ENCODE measurements at places on chromosomes 13 and 19.

DNA sequence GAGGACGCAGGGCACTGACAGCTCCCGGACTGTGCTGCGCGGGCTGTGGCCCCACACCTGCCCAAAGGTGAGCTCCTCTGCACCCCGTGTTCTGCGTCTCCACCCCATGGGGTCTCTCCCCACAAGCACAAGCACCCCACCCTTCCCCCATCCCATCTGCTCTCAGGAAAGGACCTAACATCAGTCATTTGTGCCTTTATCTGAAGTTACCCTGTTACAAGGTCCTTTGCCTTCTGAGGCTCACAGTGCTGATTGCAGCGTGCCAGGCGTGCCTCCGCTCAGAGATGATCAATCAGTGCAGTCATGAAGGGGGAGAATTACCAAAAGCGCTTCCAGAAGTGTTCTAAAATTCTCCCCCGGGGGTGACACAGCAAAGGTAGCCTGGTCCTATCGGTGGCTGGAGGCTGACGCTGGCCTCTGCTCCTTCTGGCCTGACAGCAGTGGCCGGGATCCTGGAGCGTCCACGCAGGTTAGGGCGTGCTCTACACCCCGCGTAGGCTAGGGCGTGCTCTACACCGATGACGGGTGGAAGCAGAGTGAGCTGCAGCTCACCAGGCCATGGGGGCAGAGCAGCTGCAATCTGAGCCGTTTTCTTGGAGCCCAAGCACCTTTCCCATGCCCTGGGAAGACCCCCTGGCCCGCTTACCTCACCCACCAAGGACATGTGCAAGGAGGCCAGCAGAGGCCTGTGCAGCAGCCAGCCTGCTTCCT, 84.7 kb upstream of the TM9SF2 start:
- no peak for DNase-seq

- DNase-seq: no peak
These were observed 84.0 kb downstream of the MZT1 start for GRCh38 chr13:72643311-72643989.

DNA sequence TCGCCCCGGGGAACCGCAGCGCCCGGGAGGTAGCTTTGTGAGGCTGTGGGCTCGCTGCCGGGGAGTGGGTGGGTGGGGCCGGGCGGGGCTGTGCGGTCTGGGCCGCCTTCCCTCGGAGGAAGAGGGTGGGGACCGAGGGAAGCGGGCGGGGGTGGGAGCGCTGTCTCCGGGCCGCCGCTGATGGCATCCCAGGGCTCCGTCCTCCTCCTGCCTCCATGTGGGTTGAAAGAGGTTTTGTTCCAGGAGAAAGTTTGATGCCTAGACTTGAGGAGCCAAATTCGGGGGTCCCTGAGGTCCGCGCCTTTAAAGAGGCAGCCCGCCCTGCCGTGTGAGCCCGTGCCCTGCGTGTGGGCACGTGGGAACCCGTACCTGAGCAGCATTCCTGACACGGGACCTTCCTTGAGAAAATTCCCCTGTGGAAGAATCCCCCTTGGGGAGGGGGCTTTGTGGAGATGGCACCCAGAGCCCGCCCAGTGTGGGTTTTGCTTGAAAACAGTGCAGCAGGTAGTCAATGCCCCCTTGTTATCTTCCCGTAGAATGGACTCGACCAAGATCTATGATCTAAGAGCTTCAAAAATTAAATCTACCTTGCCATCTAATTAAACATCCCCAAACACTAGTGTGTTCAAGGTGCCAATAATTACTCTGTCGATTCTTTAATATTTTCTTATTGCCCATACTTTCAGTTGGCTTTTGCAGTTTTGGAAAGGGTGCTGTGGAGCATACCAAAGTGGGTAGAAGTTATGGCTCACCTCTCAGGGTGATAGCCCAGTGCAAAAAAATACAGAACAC, 107.8 kb downstream of the RXFP2 start:
- no peak for DNase-seq

GRCh38 chr13:77329911-77330584, 3.2 kb upstream of the MYCBP2 start:
- DNase-seq: no peak

DNA sequence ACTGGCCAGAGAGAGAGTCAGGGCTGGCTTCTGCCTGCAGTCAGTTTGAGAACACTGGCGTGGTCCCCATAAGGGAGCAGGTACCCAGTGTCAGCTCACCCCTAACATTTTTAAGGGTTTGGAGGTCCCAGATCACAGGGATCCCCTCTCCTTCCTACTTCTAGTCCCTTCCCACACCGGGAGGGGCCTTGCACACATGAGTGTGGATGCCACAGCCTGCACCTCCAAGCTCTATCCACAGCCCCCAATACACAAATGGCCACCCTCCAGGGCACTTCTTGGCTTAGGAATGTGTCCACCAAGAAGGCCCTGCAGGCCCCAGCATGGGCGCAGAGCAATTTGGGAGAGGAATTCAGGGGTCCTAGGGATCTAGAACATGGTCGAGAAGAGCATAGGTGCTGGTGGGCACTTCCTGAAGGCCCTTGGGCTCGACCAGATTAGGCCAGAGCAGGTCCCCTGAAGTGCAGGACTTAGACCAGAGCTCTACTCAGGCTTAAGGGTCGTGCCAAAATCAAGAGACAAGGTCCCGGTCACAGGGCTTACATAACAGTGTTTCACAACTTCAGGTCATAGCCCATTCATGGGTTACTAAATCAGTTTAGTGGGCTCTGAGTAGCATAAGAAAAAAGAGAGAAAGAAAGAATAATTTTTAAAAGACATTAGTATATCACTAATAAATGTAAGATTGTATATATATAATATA, 16.0 kb downstream of the FXYD5 start:
- DNase-seq: no peak

DNA sequence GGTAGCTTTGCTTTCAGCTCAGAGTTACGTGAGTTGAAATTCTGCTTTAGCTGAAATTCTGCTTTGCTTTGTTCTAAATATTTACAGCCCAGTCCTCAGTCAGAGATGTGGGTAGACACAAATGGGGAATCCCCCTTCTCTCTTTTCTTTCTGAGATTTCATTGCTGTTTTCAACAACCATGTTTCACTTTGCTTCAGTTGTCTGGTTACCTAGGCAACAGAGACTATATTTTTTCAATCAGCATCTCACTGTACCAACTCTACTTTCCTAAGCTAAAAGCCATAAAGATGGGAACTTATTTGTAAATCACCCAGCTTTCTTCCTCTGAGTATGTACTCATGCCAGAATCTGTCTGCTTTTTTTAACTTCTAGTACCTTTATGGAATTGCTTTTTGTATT, 509.0 kb downstream of the OLFM4 start:
- no peak for DNase-seq

DNA sequence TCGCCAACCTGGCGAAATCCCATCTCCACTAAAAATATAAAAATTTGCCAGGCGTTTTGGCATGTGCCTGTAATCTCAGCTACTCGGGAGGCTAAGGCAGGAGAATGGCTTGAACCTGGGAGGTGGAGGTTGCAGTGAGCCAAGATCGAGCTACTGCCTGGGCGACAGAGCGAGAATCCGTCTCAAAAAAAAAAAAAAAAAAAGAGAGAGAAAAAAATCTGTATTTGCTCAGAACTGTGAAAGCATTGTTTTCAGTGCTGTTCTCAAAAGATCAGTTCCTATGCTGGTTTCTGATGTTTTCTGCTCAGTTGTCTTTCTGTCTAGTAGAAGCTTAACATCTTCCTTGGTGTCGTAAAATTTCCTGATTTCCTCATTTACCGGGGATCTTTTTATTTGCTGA, 2.5 kb downstream of the SF3A2 start:
- DNase-seq: no peak

DNA sequence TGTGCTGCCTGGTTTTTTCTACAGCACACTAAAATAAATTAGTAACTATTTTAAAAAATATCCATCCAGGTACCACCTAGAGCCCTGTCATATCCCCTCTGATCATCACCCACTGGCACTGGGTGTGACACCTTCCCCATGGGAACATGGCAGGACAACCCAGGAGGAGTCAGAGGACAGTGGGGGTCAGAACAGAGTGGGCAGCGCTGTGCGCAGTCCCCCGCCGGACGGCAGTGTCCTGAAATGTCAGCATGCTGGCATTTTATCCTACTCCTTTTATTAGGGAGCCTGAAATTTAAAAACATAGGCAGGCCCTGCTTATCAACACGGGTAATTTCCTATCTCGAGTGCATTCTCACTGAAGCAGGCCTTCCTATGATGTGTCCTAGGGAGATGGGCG, 42.1 kb upstream of the GAS6 start:
- DNase-seq: no peak

DNA sequence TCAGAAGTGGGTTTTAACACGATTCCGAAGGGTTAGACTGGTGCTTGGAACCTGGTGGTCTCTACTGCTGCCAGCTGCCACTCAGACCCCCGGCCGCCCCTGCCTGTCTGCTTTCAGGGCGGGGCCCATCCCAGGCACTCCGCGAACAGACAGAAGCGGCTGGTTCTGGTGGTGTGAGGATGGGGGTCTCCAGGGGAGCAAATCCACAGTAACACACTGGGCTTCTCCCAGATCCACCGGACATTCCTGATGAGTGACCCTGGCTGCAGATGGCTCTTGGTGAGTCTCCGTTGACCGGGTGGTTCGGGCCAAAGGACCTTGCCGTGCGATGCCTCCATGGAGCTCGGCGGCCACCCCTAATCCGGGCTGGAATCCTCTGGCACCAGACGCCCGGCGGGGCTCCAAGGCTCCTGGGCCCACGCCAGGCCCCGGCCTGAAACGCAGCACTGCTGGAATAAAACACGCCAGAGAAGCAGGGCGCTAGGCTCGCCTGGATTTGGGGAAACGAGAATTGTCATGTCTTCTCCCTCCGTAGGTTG, 2.1 kb upstream of the PTBP1 start:
- no peak for DNase-seq

DNA sequence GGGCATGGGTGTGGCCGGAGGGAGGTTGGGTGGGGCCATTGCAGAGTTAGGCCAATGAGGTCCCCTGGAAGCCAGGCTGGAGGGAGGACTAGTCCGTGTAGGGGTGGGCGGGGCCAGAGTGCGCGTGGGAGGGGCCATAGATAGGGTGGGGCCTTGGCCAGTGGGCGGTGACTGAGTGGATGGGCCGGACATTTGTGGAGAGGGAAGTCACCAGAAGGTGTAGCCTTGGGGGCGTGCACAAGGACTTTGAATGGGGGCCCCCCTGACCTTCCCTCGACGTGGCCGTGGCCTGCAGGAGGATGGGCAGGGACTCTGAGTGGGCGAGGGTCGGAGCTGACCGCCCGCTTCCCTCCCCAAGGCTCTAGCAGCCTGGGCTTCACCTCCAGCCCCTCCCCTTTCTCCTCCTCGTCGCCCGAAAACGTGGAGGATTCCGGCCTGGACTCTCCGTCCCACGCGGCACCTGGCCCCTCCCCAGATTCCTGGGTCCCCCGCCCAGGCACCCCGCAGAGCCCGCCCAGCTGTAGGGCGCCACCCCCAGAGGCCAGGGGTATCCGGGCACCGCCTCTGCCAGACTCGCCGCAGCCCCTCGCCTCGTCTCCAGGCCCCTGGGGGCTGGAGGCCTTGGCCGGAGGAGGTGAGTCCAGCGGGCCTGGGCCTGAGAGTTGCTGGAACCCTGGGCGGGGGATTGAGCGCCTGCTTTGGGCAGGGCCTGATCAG, 16.5 kb upstream of the B3GNT3 start:
- no peak for DNase-seq

DNA sequence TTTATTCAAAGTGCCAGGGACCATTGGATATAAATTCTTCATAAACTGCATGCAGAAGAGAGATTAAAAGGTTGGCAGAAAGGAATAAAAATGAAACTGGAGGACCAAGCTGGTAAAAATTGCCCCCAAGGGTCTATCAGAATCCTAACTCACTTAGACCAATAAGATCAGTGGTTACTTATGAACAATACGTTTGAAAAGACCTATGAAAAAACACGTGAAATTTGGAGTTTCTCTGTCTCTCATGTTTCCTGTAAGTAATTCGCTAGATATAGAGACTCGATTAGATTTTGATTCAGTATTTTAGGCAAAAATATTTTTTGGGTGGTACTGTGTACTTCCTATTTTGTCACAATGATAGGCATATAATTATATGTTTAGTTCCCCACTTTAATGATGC, 22.9 kb downstream of the GARRE1 start:
- DNase-seq: no peak

DNA sequence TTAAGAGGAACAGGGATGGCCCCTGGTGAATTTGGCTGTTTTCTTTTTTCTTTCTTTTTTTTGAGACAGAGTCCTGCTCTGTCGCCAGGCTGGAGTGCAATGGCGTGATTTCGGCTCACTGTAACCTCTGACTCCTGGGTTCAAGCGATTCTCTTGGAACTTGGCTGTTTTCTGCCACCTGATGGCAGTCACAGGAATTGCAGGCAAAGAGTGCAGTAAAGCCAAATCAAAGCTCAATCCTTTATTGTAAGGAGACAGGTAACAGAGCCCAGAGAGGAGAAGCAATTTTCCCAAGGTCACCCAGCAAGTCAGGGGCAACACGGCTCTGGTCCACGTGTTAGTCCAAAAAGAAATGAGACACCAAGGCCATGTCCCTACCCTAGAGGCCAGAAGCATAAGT, 6.2 kb downstream of the TINCR start:
- no peak for DNase-seq

DNA sequence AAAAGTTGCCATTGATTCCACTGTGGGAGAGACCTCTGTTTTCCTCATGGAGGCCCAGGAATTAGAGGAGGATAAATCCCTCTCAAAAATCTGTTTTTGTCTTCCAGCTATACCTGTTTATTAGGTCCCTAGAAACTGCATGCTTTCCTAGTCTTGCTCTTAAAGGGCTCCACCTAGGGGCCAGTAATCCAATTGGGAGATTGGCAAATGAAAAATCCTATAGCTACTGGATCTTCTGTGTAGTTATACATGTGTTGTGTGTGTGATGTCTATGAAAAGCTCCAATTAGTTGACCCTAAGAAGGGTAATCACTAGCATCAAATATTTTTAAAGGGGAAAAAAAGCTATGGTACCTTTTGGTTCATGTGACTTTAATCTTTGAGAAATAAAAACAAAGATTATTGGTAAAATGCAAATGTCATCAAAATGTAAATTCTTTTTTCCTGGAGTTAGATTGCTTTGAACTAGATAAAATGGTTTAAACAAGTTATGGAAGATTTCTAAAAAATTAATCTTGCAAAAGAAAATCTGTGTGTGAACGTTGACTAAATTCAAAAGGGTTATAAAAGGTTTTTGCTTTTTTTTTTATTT, 63.4 kb upstream of the C1QTNF9B start:
- DNase-seq: peak; percentile 0

DNA sequence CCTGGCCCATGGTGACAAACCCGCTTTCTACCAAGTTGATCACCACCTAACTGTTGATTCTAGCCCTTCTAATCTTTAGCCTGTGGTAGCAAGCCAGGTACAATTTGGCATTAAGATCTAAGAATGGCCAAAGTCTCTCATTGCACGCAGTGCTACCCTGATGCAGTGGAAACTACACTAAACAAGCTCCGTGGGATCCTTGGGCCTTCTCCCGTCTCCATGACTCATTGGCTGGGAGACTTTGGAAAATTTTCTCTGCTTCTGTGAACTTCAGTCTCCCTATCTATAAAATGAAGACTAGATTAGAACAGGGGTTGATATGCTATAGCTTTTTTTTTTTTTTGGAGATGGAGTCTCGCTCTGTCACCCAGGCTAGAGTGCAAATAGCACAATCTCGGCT, 223.0 kb downstream of the TSHZ3 start:
- no peak for DNase-seq

GRCh38 chr13:71789693-71790329, 77.2 kb downstream of the DACH1 start:
- no peak for DNase-seq

- DNase-seq: peak; percentile 32
These were observed 7.0 kb upstream of the MYDGF start for GRCh38 chr19:4676955-4677731.

GRCh38 chr19:46618670-46619231, 6.1 kb downstream of the PTGIR start:
- no peak for DNase-seq
